ENCODE measurements at places on chromosomes 16 and 17. TPM values are rescaled to one million over a fixed set of nuclear protein-coding genes. Genes with fewer than 3 reads are reported as not detected.

PPL gene
- total RNA-seq, result 0.97 TPM

NPIPA3 gene
- not detected for total RNA-seq

ESRP2 gene
- total RNA-seq, result not detected

CANT1 gene
- 47.9 TPM for total RNA-seq

RHBDL1 gene
- total RNA-seq, result 3.5 TPM

CDRT15L2 gene
- total RNA-seq, result not detected

OR2C1 gene
- total RNA-seq, result not detected

Measured in chondrocyte (in vitro differentiated cells).